ENCODE measurements at places on chromosomes 12 and 14.

DNA sequence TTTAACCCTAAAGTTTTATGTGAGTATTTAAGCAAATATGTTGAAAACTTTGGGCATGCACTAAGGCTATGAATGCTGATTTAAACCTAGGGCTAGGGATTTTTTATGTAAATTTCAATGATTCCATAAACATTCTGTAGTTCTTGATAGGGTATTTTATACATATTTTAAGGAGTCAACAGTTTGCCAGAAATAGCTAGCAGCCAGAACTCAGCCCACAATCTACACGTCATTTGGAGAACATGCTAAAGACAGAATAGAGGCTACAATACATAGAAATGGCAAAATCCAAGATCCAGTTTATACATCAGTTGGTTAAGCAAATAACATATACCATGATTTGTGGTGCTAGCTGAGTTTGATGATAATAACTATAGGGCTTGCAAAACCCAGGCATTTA, 184.7 kb downstream of the TMEM117 start:
- DNase-seq, result no peak

DNA sequence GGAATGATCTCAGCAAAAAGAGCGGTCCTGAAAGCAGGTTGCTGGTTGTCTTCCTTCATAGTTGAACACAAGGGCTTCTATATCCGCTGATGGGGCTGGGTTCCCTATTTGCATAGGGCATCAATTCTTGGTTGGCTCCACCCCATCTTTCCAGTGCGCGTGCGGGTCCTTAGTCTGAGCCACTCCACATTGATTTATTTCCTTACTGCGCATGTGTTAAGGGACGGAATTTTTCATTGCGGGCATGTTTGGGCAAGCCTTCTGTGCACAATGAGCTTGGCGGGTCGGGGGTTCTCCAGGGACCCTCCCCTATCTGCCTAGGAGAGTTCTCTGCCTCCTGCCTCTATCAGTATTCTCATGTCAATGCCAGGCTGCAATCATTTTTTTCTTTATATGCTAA, 21.2 kb upstream of the DLGAP5 start:
- no peak for DNase-seq

DNA sequence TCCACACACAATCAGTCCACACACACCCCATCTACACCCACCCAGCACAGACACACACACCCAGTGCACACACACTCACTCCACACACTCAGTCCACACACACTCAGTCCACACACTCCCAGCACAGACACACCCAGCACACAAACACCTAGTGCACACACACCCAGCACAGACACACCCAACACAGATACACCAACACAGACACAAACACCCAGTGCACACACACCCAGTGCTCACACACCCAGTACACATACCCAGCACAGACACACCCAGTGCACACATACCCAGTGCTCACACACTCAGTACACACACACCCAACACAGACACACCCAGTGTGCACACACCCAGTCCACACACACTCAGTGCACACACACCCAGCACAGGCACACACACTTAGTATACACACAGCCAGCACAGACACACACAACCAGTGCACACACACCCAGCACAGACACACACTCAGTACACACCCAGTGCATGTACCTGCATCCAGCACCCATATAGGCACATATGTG, 63.8 kb downstream of the ADGRD1 start:
- DNase-seq, result no peak

- no peak for DNase-seq
Measured at GRCh38 chr12:59548930-59549329, 46.9 kb upstream of the SLC16A7 start.

DNA sequence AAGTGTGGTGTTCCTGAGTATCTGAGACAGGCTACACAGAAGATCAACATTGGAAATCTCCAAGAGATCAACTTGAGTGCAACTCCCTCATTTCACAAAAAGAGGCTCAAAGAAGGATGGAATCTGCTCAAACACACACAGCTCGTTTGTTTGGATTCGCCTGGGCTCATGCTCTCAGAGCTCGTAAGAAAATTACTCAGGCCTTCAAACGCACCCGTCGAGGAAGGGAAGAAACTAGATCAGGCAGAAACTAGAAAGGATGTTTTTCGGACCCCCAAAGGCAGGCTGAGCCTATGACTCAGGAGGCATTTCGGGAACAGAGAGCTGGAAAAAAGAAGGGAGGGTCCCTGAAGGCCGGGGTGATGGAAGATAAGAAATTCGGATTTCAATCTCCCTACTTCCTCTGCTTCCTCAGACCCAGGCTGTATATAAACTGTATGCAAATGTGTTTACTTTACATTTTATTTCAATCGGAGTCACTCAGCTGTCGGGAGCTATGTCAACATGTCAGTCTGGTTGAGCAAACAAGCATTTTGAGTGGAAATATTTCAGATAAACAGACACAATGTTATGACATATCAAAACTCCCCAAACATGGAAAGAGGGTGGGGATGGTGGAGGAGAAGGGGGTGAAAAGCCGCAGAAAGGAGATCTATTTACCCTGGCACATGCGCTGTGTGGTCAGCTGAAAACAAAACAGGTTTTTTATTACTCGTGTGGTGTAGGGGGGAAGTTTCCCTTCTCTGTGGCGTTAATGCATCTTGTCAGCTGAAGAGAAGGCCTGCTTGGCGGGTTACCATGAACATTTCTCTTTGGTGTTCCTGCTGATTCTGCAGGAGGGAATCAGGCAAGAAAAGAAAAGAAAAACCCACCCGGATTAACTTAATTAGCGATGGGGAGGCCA, 129.1 kb upstream of the TBX3 start:
- DNase-seq, result no peak

- DNase-seq, result no peak
Measured at GRCh38 chr14:66135831-66136230, 350.3 kb upstream of the CCDC196 start.

- no peak for DNase-seq
Measured at GRCh38 chr12:14635776-14636175, 60.6 kb downstream of the GUCY2C start.

GRCh38 chr12:93609281-93610192, 37.1 kb downstream of the SOCS2 start:
- DNase-seq, result no peak

DNA sequence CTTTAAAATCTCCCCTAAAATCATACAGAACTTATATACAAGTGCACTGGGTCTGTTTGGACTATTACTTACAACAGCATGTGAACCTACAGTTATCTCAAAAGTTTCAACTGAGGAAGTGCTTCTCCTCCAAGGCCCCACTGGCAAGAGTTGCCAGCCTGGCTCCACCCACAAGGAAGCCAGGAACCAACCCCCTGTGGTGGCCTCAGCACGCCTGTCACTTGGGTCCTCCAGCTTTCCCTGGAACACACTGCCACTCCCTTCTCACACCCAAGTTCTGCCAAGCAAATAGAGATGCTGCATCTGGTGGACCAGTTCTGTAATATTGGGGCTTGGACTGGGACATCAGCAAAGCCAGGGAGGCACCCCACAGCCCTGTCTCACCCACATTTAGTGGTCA, 115.4 kb downstream of the GCH1 start:
- DNase-seq, result no peak

DNA sequence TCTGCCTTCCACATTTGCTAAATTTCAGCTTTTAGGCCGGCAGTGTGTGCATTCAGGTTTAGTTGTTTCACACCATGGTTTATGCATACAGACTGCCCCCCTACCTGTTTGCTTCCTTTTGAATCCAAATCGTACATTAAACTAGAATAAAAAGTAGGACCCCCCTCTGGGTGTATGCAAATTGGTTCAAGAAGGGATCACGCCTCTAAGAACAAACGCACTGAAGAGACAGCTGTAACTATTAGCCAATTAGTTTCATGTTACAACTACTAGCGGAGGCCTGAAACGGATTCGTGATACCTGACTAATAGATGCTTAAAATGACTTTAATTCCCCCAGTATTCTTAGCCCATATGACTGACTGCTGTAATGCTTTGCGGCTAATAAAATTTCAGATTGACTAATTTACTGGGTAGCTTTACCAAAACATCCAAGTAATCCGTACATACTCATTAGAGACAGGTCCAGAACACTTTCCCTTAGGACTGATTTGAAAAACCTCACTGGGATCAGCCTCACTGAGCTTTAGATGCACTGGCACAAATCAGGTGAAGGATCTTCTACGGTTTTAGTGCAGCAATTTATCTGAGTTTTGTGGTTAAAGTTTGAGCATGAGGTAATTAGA, 411.8 kb downstream of the NPAS3 start:
- no peak for DNase-seq

GRCh38 chr14:37168721-37169120, 3.7 kb downstream of the SLC25A21 start:
- no peak for DNase-seq

- peak; percentile 78 for DNase-seq
Measured at GRCh38 chr14:65927931-65928356, 515.4 kb downstream of the FUT8 start.

GRCh38 chr12:106248312-106248845, 559 bp upstream of the CKAP4 start:
- DNase-seq, result no peak

GRCh38 chr12:51798501-51798900, 50.0 kb downstream of the FIGNL2 start:
- no peak for DNase-seq

DNA sequence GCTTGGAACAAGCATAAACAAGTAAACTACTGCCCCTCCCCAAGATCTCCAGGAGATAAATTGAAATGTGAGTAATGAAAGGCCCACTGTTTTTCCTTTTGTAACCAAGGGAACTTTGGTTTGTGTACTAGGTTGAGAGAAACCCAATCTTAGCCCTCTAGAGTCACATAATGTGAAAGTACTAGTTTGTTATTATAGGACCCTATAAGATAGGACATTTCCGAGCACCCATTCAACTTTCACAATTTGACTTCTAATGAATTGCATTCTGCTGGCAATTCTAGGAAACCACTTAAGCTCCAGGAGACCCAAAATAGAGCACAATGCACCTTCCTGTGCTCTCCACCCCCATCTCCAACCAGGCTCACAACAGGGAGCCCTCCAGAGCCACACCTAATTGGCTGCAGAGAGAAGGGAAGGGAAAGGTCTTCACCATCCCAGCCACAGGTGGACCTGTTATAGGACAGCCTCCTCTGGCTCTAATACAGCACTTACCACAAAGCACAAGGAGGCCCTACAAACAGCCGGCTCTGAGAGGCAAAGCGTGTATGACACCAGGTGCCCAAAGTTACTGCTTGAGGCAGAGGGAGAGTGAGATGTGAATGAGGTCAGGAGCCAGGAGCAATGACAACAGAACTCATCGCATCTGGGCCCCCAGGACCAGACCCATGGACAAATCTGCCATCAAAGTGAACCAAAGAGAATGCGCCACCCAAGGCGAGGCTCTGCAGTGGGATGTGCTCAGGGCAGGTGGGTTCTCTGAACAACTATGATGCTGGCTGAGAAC, 163.3 kb upstream of the NTF3 start:
- DNase-seq, result no peak

- peak; percentile 91 for DNase-seq
Measured at GRCh38 chr12:108633534-108634248, at the start of gene SELPLG. Gene SELPLG, minus strand, starts transcription at chr12:108633894. Its CDS starts 9,587 bp downstream, at chr12:108624307.

- no peak for DNase-seq
Measured at GRCh38 chr12:473863-474577, 14.3 kb downstream of the B4GALNT3 start.

DNA sequence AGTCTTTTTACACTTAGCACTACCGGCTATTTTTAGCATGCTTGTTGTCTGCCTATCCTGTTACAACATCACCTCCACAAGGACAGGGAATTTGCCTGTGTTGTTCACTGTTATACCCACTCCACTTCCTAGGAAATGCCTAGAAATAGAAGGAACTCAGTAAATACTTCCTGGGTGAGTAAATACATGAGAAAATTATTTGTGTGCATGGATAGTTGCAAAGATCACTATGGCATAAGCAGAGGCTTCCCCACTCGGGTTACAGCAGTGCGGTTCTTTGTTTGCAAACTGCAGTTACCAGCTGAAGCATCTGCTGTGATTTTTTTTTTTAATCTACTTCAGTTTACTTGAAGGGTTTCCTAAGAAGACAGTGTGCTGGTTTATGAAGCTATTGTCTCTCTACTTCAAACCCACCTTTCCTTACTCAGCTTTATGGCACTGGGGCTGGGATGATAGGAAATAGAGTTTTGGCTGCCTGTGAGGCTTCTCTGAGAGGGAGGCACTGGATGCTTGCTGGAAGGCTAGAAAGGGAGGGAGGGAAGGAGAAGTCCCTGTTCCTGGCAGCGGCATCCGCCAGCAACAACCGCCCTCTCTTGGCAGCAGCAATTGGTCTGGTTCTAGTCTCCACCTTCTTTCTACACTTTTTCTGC, 29.0 kb downstream of the PDE6H start:
- DNase-seq, result no peak

- DNase-seq, result no peak
Measured at GRCh38 chr12:4447151-4447550, 1.5 kb upstream of the FGF6 start.

- no peak for DNase-seq
Measured at GRCh38 chr12:65922077-65922476, 97.8 kb downstream of the HMGA2 start.

GRCh38 chr14:66508846-66509621, 1.1 kb downstream of the GPHN start:
- peak; percentile 8 for DNase-seq

DNA sequence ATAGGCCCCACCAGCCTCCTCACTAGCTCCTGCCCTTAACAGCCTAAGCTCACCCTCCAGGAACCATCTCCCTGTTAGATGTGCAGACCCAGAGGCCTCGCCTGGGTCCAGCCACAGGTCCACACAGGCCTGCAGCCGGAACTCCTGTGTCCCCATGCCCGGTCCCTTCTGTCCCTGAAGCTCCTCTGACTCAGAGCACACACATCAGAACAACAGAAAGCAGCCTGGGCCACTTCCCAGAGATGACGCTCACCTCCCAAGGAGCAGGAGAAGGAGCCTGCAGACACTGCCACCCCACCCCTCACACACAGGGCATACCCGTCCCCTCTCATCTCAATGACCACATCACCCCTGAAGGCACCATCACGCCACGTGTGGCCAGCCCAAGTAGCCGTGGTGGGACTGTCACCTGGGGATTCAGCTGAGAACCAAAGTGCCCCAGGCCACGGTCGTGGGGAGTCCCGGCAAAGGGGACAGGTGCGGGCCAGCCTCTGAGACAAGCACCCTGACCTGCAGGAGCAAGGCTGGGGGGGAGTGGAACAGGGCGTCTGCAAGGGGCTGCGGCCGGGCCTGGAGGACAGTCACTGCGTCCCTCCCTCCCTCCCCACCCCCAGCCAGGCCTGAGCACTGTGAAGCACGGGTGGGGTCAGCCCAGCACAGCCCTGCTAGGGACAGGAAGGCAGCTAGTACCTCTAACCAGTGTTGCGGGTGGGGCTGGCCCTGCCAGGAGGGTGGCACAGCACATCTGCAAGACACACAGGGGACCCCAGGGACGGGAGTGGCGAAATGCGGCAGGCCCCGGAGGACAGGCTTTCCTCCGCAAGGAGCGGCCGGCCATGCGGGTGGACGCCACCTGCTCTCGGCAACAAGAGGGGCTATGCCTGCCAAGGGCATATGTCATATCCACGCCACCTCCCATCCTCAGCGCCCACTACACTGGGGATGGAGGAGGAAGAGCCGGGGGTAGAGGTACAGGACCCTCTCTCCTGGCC, 5.5 kb downstream of the AKT1 start:
- no peak for DNase-seq
